Fibroblast of the conjunctiva (primary cell): ENCODE measurements at places on chromosomes 5 and 9.

GRCh38 chr5:170571875-170572852 lies 68.3 kb downstream of the KCNIP1 start:
- DNase-seq, result no peak

DNA sequence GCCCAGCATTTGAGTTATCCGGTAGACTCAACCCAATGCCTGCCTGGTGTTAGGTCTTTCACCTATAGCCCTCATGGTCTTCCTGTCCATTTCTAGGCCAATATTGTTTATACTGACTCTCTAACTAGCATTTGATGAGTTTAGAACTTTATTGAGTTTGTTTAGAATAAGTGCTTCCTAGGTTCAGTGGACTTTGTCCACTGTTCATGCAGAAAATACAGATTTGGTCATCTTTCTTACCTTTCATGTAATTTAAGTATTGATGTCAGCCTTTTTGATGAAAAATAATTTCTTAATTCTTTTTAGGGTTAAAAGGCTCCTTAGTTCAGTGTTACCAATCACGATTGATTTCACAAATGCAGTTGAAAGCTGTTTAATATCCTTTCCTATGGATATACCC lies 22.0 kb downstream of the CYSTM1 start:
- no peak for DNase-seq

- DNase-seq, result no peak
Observed at GRCh38 chr5:145902421-145902820, 29.6 kb upstream of the GRXCR2 start.

DNA sequence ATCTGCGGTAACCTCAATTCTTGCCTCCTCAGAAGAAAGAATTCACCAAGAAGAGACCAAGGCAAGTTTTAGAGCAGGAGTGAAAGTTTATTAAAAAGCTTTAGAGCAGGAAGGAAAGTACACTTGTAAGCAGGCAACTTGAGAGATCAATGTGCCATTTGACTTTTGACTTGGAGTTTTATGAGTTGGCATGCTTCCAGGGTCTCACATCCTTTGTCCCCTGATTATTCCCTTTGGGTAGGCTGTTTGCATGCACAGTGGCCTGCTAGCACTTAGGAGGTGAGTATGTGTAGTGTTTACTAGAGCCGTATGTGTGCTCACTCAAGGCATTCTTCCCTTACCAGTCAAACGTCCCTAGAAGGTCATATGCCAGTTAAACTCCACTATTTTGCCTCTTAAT lies 111.0 kb upstream of the RAI14 start:
- DNase-seq, result no peak

- no peak for DNase-seq
Observed at GRCh38 chr5:132233811-132234683, 6.4 kb upstream of the P4HA2 start.

DNA sequence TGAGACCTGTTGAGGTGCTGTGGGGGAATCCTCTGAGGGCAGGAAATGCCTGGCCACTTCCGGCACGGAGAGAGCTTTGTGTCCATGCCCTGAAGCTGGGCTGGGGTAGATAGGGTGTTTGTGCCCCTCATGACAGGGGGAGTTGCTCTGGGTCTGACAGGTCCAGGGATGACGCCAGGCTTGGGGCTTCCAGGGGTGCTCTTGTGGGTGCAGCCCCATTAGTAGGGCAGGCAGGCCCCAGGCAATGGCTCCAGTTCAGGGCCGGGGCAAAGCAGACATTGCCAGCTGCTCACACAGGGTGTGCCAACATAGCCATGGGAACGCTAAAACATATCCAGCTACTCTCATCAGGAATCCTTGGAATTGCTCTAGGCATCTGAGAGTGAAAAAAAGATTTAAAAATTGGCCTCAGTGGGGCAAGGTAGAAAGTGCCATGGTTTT lies 21.1 kb downstream of the PITX1 start:
- DNase-seq, result no peak

GRCh38 chr9:106287731-106288130 lies 575.2 kb upstream of the ZNF462 start:
- DNase-seq, result no peak

GRCh38 chr5:71475788-71476384 lies 20.4 kb downstream of the BDP1 start:
- DNase-seq, result no peak

DNA sequence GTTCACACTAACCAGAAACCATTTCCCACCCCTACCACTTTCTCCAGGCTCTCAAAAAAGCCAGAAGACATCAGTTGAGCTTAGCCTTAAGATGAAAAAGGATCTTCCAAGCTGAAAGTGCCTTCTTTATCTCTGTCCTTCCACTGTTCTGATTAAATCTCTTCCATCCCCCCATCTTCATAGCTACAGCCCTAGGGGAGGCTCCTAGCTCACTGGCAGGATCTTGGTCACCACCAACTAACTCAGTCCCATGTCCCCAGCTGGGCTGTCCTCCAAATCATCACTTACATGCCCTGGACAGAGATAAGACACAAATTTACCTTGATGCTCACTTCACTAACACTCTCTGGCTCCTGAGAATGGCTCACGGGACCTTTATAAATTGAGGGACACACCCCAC lies 14.3 kb downstream of the LCP2 start:
- no peak for DNase-seq

DNA sequence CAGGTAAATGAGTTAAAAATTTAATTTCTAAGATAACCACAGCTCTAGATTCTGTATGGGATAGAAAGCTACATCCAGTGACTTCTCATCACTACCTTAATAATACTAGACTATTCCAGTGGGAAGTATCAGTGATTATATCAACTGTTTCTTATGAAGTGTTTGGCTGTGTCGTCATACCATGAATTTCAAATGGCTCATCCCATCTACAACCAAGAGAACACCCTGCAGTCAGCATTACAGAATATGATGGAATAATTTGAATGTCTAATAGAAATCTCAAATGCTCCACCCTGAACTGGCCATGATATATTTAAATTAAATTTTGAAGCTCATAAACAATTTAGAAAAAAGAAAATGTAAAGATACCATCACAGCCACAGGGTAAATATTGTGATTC lies 245.0 kb downstream of the ADAMTSL1 start:
- no peak for DNase-seq

DNA sequence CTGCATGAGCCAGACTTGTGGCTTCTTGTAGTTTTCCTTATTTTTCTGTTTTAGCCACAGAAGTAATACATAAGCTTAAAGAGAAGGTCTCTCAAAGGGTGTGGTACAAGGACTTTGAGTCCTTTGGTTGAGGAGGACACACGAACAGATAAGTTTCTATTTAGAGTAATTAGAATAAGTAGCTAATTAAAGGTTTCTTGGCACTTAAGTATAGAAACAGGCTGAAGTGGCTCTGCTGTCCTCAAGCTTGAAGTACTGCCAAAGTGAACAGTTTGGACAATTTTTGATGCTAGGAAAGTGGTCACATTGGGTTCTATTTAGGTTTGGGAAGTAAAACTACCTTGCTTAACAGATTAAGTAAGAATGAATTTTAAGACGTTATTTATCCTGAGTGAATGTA lies 278.3 kb upstream of the MPDZ start:
- DNase-seq, result no peak

DNA sequence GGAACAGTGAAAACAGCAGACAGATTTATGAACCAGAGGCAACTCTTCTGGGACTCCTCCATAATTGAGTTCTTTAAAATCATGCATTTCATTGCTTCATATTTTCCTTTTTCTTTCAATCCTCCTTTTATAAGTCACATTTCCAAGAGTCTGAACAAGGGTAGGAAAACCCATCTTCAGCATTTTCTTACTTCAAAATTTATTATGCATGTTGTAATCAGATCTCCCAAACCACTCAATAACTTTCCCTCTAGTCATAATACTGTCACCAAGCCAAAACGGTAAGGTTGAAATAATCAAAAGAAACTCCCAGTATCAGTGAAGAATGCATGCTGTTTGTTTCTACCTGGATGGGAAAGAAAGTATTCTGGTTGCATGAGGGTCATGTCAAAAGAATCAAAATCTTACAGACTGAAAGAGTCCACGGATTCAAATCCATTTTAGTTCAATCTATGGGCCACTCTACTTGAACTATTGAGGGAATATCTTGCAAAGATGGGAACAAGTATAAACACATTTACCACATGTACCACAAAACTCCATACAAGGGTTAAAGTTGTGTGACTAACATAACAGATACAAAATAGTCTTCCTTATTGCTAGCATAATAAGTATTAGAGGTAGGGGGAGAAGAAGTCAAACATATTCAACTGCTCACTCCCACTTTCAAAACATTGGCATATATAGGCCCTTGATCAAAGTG lies 797.3 kb downstream of the MAT2B start:
- no peak for DNase-seq

GRCh38 chr9:114386886-114387679 lies 699 bp downstream of the AKNA start:
- DNase-seq, result no peak

- no peak for DNase-seq
Observed at GRCh38 chr5:146732962-146733361, 145.6 kb downstream of the PPP2R2B start.

- peak; percentile 59 for DNase-seq
Observed at GRCh38 chr9:17021387-17021970, 113.4 kb upstream of the CNTLN start.

DNA sequence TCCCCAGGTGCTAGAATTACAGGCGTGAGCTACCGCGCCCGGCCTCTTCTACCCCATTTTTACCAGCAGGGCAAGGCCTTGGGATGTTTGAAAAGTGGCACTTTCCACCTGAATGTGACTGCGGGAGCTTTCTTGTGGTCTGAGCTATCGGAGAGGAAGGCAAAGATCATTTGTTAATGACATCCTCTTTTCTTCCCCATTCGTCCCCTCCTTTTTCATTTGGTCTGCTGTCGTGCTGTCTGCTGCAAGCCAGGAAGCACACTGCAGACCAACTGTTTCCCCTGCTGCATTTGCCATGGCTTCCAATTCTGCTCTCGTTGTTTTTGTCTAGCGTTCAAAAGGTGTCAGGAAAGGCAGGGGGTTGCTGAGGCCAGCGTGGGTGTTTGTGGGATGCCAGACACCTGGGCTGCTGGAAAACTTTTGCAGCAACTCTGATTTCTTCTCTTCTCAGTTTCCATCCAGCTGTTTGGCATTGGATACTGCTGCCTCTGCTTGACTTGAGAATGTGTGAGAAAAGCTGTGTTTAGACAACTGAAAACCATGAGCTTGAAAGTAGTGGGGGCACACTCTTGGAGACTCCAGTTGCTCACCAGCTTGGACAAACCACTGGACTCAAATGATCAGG lies 196.4 kb upstream of the MSX2 start:
- no peak for DNase-seq

GRCh38 chr5:160773646-160774410 lies 78.2 kb downstream of the ATP10B start:
- no peak for DNase-seq

- DNase-seq, result no peak
Observed at GRCh38 chr9:132231019-132231701, 69.3 kb downstream of the NTNG2 start.

- DNase-seq, result no peak
Observed at GRCh38 chr9:87564111-87564510, 66.4 kb downstream of the DAPK1 start.

DNA sequence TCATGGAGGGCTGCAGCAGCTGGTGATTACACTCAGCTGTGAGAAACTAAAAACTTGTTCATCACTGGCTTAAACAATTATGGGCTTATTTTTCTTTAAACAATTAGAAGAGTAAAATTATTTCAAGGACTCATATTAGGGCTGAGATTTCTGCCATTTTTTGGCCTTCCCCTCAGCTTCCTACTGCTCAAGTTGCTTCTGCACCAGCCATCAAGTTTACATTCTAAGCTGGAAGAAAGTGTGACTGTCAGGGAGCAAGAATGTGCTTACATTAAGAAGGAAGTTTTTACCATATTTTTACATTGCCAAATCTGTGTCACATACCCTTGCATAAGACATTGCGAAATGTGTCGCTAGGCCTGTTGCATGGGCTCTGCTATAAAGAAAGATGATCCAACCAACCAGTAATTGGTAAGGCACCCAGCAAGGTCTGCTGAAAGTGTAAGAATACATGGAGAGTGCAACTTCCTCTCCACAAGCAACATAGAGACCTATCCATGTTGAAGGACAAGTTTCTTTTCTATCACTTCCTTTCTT lies 260.3 kb upstream of the CDH10 start:
- DNase-seq, result peak; percentile 4

GRCh38 chr9:136463578-136463977 lies 19.3 kb downstream of the SEC16A start:
- no peak for DNase-seq

GRCh38 chr5:103808464-103809106 lies 246.0 kb upstream of the NUDT12 start:
- peak; percentile 38 for DNase-seq

- no peak for DNase-seq
Observed at GRCh38 chr9:92432972-92433548, 8.8 kb upstream of the OMD start.

DNA sequence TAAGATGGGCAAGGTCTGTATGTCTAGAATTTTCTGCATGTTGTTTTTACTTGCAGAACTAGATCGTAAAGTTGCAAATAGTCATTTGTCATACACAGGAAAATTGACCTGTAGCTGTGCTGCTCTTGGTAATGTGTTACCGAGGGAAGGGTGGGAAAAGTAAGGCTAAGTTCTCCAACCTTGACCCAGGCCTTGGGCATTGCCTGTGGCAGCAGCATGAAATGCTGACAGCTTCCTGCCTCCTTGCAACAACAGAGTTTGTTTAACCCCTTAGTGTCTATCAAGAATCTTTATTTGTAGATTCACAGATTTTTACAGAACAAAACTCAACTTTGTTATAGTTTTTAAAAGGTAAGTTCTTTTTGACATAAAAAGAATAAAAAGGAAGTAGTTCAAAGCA lies 48.3 kb downstream of the ERCC6L2 start:
- DNase-seq, result no peak

- no peak for DNase-seq
Observed at GRCh38 chr9:80143899-80144298, 572.1 kb downstream of the TLE4 start.

GRCh38 chr5:146009020-146009419 lies 72.6 kb downstream of the SH3RF2 start:
- no peak for DNase-seq

- no peak for DNase-seq
Observed at GRCh38 chr5:126911986-126912385, 118.4 kb downstream of the MARCHF3 start.

DNA sequence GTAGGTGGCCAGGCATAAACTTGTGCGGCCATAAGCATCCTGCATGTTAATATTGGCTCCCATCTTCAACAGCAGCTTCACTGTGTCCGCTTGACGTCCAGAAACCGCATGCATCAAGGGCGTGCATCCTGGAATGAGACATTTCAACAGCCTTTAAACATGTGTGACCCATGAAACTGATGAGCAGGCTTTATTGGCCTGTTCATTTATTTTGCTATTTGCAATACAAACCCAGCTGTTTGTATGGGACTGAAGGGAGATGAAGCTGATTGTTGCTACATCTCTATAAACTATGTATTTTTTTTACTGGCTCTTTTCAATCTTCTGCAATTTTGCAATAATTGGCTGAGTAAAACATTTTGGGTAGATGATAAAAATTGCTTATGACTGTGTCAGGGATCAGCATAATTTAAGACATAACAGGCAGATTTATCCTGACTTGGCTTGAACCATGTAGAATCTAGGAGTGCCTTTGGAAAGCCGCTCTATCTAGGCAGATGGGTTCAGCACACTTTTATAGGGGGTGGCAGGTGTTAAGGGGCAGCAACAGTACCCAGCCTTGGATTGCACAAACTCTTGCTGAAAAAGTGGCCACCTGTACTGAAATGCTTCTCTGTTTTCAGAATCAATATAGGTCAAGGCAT lies 56.9 kb downstream of the ANKRD55 start:
- peak; percentile 74 for DNase-seq
